Left forelimb (tissue), 1 donor: ENCODE measurements at places on chromosomes 7 and 10.

DNA sequence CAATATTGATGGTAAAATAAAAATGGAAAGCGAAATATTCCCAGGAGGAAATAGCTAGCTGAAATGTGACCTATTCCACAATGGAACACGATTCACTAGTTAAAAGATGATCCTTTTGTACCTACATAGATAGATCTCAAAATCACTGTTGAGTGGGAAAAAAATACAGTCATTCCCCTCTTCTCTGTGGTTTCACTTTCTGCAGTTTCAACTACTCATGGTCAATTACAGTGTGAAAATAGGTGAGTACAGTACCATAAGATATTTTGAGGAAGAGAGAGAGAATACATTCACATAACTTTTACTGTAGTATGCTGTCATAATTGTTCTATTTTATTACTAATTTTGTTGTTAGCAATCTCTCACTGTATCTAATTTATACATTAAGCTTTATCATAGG lies 56.0 kb upstream of the COL13A1 start:
- DNase-seq: no peak

DNA sequence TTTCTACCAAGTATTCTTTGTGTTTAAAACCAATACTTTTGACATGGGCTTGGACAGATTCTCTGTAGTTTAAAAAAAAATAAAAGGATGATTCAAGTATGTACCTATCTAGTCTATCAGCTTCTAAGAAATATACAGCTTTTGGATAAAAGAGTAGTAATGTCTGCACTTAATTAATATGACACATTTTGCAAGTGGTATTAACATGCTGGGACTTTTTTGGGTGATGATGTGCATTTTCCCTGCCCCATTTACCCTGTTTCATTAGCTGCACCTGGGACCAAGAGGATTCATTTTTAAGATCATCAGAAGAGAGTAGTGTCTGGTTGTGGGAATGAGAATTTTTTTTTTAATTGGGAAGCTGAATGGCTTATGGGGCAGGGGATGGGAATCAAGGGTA lies 236.2 kb upstream of the KLF14 start:
- DNase-seq: no peak

DNA sequence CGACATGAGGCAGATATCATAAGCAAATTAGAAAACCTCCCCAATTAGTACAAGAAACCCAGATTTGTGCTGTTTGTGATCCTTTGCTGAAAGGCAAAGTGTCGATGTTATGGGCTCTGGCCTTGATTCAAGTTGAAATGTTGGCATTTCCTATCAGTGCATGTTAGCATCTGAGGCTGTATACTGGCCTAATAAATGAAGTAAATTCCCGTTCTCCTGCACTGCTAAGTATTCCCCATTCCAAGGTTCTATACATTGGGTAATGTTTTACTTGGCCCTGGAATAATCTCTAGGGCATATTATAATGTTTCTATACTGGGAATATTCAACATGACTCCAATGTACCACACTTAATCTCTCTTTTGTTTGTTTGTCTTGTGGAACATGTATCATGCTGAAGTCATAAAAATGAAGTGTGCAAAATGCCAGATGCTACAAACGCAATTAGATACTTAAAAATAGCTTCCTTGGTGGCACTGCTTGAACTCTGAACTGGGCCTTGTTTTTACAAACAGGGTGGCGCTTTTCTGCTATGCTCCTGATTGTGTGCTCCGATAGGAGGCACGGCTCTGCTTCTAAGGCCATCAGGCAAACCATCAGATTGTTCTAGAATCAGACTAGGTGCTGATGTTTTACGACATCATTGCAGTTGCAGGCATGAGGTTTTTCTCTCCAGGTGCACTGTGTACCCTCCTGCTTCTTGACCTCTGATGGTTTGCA lies 156.7 kb upstream of the TCF7L2 start:
- DNase-seq: no peak

DNA sequence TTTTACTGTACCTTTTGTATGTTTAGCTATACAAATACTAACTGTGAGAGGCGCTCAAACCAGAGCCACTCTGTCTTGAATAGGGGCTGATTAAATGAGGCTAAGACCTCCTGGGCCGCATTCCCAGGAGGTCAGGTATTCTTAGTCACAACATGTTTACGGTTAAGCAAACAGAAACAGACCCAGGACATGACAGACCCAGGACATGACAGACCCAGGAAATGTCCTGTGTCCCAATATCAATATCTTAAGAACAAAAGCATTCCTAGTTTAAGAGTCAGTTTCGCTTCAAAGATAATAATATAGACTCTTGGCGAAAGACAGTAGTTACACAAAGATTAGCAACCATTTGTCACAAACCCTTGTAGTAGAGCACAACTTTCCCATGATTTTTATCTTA lies 304.5 kb downstream of the CCSER2 start:
- DNase-seq: no peak

DNA sequence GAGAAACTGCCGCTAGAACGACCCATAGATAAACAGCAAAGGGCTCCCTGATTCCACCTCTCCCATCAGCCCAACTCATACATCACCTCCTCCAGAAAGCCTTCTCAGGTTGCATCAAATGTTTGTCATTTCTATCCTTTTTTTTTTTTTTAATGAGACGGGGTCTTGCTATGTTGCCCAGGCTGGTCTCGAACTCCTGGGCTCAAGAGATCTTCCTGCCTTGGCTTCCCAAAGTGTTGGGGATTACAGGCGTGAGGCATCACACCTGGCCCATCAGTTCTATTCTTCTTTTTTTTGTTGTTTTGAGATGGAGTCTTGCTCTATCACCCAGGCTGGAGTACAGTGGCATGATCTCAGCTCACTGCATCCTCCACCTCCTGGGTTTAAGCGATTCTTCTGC lies 7.0 kb downstream of the SPACDR start:
- DNase-seq: no peak

GRCh38 chr10:124014416-124015154 lies 78.8 kb downstream of the CHST15 start:
- no peak for DNase-seq

DNA sequence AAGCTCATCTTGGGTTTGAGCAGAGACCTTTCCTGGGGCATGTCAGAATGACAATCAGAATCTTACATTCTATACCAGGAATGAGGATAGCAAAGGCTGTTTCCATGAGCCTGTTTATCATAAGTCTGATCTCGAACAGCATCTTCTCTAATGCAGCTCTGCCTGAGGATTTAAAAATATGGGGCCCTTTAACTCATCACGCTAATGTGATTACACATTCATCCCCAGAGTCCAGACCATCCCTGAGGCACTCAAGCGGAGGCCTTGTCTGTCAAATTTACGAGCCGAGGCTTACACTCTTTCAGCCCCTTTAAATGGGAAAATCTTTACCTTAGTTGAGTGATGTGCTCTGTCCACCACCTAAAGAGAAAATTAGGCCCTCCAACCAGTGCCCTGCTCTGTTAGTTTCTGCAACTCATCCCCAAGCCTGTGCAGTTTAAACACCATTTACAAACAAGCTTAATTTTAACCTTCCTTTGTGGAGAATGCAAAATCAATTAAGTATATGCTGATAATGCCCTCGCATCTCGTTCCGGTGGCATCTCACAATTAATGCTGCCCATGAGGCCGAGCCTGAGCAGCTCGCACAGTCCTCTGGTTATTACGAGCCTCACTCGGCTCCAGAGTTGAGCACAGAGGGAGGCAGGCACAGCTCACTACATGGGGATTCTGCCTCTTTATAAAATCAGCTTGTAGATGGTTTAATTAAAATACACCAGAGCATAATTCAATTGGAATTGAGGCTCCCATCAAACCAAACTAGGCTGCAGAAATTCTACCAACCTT lies 16.0 kb downstream of the CHST15 start:
- DNase-seq: no peak

DNA sequence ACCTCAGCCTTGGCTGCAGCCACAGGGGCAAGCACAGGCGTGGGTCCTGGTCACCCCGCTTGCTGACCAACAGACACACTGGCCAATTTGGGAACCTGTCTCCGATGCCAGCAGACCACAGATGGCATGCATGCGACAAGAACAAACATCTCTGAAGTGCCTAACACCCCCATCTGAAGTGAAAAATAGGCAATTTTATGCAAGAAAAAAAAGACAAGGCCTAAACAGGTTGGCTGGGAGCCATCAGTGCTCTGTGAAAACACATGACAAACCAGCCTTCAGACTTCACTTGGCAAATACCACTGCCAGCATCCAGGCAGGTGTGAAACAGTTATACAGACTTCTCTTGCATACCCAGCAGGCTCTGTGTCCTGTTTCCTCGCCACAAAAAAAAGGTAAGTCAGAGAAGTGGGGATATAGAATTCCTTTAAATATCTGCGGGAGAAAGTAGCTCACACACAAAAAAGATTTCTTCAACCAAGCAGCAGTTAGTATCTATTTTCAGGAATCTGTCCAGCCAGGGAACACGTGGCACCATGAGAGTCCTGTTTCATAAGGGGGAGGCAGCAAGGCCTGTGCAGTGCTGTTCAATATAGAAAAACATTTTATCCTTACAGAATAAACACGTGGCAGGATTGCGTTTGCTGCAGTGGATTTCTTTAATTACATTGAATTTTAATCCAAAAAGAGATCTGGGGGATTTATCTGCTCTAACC lies 293.4 kb upstream of the MKLN1 start:
- no peak for DNase-seq

GRCh38 chr7:156063241-156063810 lies 251.1 kb upstream of the SHH start:
- no peak for DNase-seq

DNA sequence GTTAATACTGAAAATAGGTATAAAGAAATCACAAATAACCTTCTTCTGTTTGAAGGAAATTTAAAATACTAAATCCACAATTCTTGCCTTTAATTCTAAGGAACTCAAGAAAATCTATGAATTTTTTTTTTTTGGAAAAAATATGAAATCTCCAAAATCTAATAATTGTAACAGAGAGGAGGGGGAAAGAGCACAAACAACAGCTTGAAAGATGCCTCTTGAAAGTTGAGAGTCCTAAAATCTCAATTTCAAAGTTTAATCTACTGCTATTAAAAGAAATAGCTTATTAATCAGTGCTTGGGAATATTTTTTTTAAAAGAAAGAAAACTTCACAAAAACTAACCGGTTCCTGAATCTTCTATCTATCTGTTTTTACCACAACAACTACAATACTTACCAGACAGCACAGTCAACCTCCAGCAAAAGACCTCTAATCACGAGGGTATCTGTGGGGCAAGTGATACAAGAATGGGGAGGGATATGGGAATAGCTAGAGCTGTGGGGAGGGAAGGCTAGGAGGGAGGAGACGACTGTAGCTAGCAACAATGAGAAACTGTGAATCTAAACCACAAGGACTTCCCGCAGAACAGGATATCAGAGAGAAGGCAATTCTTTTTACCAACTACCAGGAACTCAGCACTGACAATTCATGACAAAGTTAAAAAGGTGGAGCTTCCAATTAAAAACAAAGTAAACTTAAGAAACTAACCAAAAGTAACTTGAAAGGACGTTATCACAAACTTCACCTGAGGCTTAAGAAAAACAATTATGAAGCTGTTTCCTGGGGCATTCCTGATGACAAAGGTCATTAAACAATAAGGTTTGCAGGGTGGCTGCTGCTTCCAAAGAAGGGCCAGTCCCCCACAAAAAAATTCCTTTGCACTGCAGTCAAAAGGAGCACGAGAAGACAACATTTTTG lies at the start of gene USP54:
Gene USP54, minus strand, starts transcription at position 462 of the 919 bp plus-strand sequence. CDS start 15,684 bp downstream, outside the sequence.
- no peak for DNase-seq

- DNase-seq: no peak
Measured at GRCh38 chr7:51276967-51277366, 39.6 kb downstream of the COBL start.

GRCh38 chr10:89959433-89960110 lies 258.2 kb downstream of the KIF20B start:
- DNase-seq: no peak

DNA sequence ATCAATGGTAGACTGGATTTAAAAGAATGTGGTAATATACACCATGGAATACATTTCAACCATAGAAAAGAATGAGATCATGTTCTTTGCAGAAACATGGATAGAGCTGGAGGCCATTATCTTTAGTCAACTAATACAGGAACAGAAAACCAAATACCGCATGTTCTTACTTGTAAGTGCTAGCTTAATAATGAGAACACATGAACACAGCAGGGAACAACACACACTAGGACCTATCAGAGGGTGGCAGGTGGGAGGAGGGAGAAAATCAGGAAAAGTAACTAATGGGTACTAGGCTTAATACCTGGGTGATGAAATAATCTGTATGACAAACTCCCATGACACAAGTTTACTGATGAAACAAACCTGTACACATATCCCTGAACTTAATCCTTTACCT lies 1435.2 kb downstream of the REEP3 start:
- no peak for DNase-seq

GRCh38 chr10:83352588-83352987 lies 786.7 kb upstream of the GHITM start:
- DNase-seq: no peak

- no peak for DNase-seq
Measured at GRCh38 chr7:36309301-36309700, 80.4 kb upstream of the ANLN start.

GRCh38 chr10:131685007-131685406 lies 215.8 kb upstream of the PPP2R2D start:
- no peak for DNase-seq

DNA sequence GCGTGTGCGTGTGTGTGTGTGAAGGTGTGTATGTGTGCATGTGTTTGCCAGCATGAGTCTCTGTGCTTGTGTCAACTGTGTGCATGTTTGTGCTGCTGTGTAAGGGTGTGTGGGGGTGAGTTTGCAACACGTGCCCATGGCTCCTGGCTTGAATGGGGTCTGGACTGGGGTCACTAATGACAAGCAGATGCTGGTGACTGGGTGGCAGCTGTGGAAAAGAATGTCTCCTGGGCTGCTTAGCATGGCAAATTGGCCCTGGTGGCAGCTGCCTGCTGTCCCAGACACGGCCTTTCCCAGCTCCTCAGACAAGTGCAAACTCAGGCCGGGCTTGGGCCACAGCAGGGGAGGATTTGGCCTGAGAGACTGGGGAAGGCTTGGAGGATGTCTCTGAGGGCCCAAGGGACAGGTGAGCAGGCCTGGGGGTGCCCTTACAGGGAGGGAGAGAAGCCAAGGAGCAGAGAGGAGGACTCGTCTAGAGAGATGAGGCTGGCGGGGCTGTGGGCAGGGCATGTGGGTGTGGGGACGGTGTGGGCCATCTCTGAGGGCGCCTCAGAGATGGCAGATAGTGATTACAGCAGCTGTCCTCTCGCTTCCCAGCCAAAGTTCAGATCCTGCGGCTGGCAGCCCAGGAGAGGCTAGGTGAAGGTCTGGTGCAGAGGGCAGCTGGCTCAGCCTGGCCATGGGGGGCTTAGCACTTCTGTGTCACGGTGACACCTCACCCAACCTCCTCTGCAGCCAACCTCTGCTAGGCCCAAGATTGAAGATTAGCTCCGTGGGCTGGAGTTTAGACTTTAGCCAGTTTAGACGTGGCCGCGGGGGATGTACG lies 1.5 kb downstream of the AQP1 start:
- DNase-seq: no peak
